Daoy (cell line): ENCODE measurements at places on chromosomes 2 and 18. TPM values are rescaled to one million over a fixed set of nuclear protein-coding genes. Genes with fewer than 3 reads are reported as not detected.
A peak's percentile ranks its signal among the peaks of the same experiment; 100 is the strongest.

The ORC4 gene
- 44.6 and 104 TPM in 2 replicates for total RNA-seq

GRCh38 chr2:73292316-73292905 is 937 bp downstream of the EGR4 start:
- DNase-seq = no peak

- peak; percentile 27 for DNase-seq
These were observed 910.4 kb upstream of the GYPC start for GRCh38 chr2:125745514-125745913.

DNA sequence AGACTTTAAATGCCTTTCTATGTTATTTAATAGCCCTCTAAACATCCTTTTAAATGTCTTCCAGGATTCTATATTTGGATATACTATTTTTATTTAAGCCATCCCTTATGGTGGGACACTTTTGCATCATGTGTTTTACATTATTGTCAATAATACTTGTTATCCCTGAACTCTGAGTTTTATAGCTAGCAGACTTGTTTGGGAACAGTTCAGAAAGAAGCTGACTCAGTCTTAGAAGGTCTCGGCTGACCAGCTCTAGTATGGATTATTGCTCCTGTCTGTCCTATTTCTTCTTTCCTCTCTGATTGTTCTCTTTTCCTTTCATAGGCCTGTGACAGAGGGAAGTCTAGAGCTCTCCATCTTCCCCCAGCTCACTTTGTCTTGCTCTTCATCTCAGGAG is 77.3 kb upstream of the CXCR4 start:
- no peak for DNase-seq

DNA sequence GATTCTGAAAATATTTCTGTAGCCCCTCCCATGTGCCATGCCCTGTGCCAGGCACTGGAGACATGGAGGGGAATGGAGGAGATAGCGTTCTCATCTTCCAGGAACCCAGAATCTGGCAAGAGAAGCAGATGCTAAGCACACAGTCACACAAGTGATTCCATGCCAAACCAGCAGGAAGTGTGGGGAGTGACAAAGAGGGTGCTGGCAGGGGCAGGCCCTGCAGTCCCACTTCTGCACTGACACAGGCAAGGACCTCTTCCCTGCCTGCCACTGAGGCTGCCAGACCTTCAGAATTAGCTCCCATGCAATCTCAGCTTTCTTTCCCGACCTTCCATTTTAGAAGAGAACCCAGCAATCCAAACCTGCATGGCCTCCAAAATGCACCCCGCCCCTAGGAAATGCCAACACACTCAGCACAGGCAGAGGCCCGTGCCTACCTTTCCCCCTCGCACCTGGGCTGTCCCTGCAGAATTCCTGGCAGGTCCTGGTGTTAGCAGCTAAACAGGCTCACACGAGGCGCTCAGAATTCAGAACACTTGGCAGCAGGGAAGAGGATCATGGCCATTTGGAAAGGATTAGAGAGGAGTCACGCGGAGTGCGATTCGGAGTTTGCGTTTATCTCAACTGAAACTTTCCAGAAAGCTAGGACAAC is 155.3 kb downstream of the MSH2 start:
- DNase-seq = peak; percentile 46

The ARHGAP25 gene
- total RNA-seq = 0.51 and 1.7 TPM in 2 replicates

GRCh38 chr2:202411097-202411496 is 35.0 kb downstream of the BMPR2 start:
- DNase-seq = no peak

The AP1S3 gene
- total RNA-seq = 15.0 and 20.0 TPM in 2 replicates

DNA sequence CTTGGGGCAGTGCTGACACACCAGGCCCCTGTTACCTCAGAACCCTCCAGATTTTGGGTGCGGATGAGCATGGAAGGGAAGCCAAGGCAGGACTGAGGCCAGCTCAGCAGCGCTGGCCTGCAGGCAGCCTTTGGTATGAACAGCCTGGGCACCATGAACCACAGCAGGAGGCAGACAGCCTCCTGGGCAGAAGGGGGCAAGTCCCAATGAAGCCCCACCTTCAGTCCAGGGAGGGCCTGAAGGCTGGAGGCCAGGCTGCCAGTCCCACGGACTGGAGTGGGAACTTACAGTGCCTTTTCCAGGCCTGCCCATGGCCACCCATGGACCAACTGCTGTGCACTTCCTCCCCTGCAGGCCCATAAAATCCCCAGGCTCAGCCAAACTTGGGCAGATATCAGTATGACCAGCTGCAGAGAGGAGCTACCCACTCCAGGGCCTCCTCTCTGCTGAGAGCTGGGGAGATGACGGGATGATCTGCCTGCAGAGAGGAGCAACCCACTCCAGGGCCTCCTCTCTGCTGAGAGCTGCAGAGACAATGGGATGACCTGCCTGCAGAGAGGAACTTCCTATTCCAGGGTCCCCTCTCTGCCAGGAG is 74.7 kb downstream of the NEURL3 start:
- no peak for DNase-seq

The KHK gene
- total RNA-seq = 1.1 and 2.9 TPM in 2 replicates

DNA sequence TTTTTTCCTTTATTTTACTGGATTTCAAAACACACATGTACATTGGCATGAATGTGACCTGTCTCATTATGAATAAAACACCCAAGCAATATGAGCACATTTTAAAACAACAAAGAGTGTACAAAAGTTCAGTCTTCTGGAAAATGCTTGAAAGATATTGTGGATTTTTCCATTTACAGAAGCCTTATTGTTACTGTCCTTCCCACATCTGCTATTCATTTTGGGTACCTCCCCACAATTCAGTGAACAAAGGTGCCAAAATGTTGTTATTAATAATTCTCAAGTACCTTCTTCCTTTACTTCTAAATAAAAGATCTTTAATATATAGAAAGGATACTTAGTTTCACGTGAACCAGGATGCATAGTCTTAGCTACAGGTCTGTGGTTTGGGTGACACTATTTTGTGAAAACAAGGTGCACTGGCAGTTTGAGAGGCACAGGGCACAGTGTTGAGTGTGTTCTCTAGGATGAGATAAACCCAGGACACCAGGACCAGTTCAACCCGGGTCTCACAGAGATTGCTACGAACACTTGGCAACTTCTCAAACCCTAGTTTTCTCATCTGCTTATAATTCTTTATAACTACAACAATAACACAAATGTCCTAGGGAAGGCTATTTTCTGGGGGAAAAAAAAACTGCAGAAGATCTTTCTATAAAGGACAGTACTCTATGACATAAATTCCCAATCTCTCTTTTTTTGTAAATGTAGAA is 84.5 kb upstream of the GALNT5 start:
- no peak for DNase-seq

DNA sequence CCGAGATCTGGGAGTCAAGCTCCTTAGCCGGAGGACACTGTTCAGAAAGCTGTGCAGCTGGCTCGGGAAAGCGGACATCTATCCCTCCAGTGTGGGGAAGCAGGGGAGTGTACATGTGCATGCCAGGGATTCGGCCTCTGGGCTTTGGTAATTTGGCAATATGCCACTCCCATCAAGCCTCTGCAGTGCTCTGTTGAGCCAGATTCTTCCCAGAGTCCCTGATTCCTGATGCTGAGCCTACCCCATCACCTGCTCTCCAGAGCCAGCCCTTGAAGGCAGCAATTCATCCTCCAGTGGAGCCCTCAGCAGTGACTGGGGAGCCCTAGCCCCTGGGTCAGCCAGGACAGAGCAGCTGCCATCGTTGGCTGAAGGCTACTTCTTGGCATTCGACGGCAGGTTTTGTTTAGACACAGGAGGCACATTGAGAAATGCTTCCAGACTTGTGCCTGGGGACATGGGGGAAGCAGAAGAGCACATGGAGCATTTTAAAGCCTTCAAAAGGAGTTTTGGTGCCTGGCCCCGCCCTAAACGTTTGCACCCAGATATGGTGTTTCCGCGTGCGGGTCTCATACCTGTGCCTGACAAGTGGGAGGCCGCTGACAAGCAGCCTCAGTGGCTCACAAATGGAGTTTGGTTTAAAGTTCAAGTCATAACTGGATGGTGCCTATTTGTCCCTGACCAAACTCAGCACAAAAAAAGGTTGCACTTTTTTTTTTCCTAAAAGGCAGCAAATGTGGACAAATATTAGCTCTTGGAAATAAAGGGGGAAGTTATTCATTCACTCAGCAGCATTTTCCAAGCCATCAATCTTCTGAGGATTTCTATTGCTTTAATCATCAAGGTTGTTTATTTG is 272.8 kb downstream of the CYRIA start:
- no peak for DNase-seq

DNA sequence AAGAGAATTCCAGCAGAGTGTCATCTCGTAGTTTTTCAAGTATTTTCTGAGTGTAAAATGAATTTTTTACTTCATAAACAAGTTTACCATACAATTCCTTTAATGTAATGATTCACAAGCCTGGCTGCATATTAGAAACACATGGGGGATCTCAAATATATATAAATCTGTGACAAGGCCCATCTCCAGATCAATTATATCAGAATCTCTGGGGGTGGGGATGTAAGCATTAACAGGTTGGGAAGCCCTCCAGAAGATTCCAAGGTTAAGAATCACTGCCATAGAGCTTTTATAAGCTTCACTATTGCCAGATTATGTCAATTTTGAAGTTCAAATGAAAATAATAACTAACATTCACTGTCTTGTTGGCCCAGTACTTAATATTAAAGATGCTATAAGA is 111.2 kb downstream of the BAZ2B start:
- no peak for DNase-seq

GRCh38 chr2:196284866-196285557 is 113.6 kb upstream of the STK17B start:
- no peak for DNase-seq

DNA sequence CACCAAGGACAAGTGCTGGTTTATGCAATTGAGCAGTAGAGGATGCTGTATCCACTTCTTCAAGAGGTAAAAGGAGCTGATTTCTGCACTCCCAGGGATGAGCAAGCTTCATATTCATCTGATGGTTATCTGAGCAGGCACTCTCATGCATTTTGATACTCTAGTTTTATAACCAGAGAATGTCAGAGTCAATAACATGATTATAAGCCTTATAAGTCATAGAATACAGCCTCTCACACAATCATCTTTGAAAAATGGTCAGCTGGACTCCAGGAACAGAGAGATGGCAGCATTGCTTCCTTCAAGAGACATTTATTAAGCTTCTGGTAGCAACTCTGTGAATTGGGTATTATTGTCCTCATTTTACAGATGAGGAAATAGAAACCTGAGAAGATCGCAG is 167.1 kb downstream of the SLC8A1 start:
- DNase-seq = no peak

GRCh38 chr18:26792661-26793060 is 72.8 kb downstream of the AQP4 start:
- peak; percentile 57 for DNase-seq

The PAX8 gene
- 0.17 and 0.57 TPM in 2 replicates for total RNA-seq

The PLEKHM3 gene
- 6.2 and 6.4 TPM in 2 replicates for total RNA-seq

- DNase-seq = peak; percentile 60
These were observed 1.3 kb upstream of the BZW1 start for GRCh38 chr2:200810252-200810997.

DNA sequence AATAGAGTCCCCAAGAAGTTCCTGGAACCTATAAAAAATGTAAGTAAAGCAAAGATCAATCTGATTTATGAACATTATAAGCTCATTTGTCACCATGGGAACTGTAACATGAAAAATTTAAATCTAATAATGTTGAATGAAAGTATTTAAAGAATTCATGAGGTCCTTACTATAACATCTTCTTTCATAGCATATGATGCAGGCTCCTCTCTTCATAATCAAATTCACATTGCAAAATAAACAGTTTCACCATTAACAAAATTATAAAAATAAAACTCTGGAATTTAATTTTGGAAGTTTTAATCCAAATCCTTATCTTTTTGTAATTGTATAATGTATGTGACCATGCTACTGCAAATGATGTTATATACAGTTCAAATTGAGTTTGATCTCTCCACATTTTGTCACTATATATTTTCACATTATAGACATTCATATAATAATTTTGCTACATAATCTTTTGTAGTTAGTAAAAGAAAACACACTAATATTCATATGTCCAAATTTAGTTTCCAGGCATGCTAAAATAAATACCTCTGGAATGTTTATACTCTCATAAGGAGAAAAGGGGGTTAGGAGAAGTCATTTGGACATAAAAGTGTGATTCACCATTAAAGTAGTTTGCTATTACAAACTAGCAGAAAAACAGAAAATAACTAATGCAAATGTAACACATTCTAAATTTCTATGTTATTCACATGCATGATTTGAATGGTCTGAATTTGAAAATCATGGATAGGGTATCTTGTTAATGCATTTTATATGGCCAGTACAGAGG is 954.1 kb downstream of the DSC3 start:
- DNase-seq = no peak

The TRIM43 gene
- total RNA-seq = not detected in 2 replicates

GRCh38 chr2:196171946-196172345 is 568 bp upstream of the STK17B start:
- DNase-seq = no peak

GRCh38 chr2:160298960-160299359 is 98.9 kb upstream of the ITGB6 start:
- no peak for DNase-seq

The SLC1A4 gene
- 13.3 and 14.0 TPM in 2 replicates for total RNA-seq

The BCL11A gene
- 4.5 and 7.8 TPM in 2 replicates for total RNA-seq

The SLC19A3 gene
- 0.63 and 1.2 TPM in 2 replicates for total RNA-seq

The HOXD8 gene
- total RNA-seq = 9.7 and 9.9 TPM in 2 replicates

DNA sequence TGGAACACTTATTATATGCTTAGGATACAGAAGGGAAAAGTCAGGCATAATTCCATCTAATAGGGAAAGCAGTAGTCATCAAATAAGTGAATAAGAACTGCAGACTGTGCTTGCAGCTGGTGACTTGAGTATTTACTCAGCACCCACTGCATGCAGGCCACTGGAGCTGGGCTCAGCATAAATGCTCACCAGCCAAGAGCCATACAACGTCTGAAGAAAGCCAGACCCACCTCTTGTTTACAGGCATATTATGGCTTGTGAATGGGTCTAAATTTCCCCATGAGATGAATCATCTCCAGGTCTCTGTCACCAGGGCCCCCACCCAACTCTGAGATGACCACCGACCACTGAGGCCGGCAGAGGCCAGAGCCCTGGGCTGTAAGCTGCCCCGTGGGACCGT is 123.8 kb upstream of the PKDCC start:
- DNase-seq = no peak

DNA sequence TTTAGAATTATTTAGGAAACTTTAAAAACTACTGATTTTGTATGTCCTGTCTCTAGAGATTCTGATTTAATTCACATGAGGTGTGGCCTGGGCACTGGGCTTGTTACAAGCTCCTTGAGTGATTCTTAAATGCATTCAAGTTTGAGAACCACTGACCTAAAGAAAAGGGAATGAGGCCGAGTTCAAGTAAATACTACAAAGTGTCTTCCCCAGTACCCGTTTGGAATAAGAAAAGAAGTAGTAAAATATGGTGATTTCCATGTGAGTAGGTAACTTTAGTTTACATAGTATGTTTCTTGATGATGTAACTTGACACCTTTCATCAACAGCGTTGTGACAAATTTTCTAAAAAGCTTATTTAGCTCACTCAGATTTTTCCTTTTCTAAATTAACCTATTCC is 1022.9 kb upstream of the NRXN1 start:
- no peak for DNase-seq
